ENCODE measurements at places on chromosomes 6 and 20.

DNA sequence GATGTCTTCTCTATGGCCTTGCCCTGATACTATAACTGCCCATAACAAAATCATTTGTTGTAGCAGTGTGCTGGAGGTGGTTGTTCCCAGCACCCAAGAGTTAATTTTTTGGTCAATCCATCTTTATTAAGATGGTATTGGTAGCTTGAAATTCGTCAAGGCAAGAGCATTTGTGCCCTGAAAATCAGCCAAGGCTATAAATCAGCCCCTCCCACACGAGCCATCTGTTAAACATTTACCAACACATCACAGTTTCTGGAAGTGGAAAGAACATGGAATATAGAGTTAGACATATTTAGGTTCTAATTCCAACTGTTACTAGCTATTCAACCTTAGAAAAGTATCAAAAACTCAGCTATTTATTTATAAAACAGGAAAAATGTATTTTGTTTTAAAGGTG lies 888.4 kb upstream of the GJE1 start:
- DNase-seq = no peak

DNA sequence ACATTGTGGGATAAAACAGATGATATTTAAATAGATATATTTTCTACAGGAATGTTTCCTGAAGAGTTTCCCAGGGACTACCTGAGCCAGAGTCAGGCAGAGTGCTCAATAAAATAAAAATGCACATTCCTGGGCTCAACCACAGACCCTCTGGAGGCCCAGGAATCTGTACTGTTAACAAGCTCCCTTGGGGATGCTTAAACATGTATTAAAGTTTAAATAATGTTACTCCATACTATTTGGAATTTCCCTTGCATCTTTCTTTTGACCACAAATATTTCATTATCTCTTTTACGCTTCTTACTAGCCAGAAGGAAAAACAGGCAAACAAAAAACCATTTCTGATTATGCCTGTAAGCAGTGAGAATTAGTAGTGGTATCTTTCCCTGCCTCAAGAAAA lies 42.3 kb downstream of the GPR63 start:
- no peak for DNase-seq

DNA sequence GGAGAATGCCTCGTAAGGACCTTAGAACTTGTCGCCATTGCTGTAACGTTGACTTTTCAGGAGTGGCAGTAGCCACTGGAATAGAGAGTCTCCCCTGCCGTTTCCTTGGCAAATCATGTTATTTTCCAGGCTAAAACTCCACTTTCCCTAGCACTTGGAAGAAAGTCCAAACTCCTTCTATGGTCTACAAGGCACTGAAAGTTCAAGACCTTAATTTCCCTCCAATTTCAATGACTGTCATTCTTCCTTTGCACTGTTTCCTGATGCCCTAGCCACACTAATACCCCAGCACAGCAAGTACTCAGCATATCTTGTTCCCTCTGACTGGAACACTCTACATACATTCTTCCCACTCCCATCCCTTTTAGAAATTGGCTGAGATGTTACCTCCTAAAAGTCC lies 1.8 kb upstream of the TBPL1 start:
- DNase-seq = no peak

GRCh38 chr6:3341467-3341866 lies 82.7 kb downstream of the PSMG4 start:
- no peak for DNase-seq

DNA sequence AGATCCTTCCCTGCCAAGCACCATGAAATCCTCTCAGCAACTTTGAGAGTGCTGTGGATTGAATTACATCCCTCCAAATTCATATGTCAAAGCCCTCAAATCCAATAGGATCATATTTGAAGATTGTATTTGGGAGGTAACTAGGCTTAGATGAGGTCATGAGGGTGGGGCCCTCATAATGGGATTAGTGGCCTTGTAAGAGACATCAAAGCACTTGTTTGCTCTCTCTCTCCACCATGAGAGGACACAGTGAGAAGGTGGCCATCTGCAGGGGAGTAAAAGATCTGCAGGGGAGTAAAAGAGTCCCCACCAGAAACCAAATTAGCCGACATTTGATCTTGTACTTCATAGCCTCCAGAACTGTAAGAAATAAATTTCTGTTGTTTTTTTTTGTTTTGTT lies 298.2 kb downstream of the SAMD5 start:
- no peak for DNase-seq

DNA sequence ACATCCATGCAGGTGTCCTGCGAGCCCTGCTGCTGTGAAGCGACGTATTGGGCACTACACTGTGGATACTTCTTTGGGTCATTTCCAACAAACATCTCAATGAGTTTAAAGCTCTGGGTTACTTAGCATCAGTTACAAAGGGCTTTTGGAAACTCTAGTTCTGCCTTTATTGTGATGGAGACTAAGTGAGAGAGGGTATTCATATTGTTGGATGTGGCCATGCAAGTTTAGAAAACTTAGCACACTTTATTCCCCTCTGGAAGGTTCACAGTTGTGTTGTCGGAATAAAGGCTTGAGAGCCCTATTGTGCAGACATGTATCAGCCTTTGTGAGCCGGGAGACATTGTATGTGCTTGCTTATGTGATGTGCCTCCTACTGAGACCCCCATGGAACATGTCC lies 22.1 kb downstream of the DUSP22 start:
- DNase-seq = no peak

DNA sequence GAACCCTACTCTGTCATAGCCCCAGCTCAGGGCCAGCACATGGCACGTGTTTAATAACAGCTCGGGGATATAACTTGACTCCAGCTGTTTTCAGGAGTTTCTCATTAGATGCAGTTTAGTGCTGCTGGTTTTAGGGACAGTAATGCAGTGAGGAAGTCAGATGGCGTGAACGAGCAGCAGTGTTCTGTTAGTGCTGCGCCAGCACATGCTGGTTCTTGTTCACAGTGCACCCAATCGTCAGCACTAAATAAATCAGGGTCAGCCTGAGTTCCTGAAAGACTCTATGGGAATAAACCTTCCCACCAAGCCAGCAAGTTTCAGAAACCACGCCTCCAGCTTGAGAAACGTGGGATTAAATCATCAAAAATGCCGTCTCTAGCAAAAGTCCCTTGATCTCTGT lies 235.9 kb upstream of the SUPT3H start:
- DNase-seq = no peak

DNA sequence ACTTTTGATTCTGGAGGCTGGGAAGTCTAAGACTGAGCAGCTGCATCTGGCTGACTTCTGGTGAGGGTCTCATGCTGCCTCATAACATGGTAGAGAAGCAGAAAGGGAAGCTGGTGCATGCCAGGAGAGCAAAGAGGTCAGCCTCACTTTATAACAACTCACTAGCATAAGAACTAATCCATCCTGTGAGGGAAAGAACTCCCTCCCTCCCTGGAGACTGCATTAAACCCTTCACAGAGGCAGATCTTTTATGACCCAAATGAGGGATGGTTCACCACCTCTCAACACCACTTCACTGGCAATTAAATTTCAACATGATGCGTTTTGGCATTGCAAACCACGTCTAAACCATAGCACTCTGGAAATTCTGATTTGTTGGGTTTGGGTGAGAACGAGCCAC lies 33.9 kb downstream of the STXBP5 start:
- no peak for DNase-seq

- no peak for DNase-seq
Observed at GRCh38 chr20:46237227-46237626, 71.1 kb downstream of the CDH22 start.

DNA sequence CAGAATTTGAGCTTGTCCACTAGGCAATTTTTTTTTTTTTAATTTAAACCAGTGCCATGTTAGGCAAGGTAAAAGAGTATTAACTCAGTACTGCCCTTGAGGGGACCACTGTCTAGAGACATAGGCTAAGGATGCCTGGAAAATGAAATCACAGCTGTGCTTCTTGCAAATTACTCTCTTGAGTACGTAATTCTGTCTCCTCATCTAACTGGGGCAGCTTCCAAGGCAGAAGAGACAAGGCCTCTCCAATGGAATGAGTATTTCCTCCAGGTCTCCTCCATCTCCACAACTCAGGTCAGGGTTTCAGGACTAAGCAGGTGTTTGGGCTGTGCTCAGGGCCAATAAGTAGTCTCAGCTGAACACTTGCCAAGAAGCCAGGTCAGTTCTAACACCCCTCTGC lies 33.8 kb upstream of the MRPS10 start:
- no peak for DNase-seq

GRCh38 chr6:169490246-169490641 lies 211.6 kb downstream of the WDR27 start:
- DNase-seq = no peak

GRCh38 chr20:50617022-50617421 lies 74.3 kb downstream of the RIPOR3 start:
- no peak for DNase-seq

- no peak for DNase-seq
Observed at GRCh38 chr6:5992551-5993225, 14.0 kb downstream of the NRN1 start.

GRCh38 chr20:51800872-51801121 lies 1.5 kb downstream of the SALL4 start:
- DNase-seq = no peak

DNA sequence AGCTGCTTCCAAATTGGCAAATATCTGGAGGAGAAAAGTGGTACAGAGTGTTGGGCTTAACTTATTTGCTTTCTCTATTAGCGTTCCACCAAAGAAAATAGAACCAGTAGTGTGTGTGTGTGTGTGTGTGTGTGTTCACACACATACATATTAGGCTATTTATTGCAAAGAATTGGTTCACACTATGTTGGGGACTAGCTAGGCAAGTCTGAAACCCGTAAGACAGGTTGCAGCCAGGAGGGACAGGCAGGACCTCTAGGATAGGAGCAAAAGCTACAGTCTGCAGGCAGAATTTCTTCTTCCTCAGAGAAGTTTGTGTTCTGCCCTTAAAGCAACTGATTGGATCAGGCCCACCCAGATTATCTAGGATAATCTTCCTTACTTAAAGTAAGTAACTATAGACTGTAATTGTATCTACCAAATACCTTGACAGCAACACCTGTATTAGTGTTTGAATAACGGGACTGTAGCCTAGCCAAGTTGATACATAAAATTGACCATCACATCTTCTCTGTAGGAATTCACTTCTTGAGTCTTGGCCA lies 12.8 kb downstream of the KCTD20 start:
- DNase-seq = no peak

- DNase-seq = no peak
Observed at GRCh38 chr6:137309078-137309762, 90.0 kb upstream of the IFNGR1 start.

DNA sequence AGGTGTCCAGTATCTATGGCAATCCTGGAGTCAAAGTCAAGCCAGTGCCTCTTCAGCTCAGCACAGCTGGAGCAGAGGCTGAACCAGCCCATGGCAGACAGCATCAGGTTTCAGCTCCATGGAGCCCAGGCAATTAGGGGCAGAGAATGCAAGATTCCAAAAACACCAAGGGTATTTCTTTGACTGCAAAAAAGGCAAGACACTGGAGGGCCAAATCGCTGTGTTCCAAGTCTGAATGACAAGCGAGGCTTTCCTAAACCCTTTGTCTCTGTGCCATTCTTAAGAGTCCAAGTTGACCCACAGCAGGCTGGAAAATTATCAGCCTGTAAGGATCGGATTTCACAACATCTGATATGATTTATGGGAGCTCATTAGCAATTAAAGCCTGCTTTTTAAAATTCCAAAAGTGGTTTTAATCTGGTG lies 49.7 kb upstream of the TGM3 start:
- DNase-seq = no peak

DNA sequence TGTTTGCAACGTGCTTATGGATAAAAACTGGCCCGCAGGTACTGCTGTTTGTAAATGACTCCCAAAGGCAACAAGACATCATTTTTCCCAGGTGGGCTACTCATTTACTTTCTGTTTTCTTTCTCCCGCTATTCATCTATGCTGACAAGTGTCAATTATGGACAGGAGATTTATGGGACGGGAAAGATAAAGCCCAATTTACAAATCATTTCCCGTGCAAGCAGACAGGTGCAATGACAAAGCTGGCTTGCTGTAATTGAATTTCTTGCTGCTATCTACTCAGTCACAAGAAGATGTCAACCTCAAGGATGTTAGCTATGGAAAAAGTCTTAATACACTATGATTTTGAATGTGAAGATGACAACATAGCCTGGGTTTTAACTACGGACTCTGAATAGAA lies 125.5 kb downstream of the EPHA7 start:
- no peak for DNase-seq

- no peak for DNase-seq
Observed at GRCh38 chr6:90028066-90028778, 134.0 kb downstream of the GJA10 start.

GRCh38 chr20:11677836-11678235 lies 239.9 kb upstream of the BTBD3 start:
- DNase-seq = no peak

- DNase-seq = no peak
Observed at GRCh38 chr6:152098683-152099082, 291.2 kb downstream of the ESR1 start.

DNA sequence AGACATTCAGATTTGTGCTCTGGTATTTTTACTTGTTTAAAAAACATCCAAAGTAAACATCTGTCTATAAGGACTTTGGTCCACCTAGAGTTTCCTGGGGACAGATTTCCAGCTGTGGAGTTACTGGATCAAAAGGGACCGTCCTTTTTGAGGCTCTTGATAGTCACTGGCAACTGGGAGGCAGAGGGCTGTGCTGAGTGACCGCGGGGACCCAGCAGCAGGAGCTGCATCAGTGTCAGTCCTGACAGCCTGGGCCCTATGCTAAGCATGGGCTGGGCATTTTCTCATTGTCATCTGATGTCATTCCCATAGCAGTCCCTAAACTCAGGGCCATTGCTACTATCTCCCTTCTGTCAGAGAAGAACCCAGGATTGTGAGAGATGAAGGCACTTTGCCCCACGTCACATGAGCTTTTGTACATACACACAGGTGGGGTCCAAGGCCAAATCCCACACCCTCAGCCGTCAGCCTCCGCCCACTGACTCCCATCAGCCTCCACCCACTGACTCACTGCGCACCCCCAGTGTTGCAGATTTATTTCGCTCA lies 293.8 kb downstream of the TAF4 start:
- no peak for DNase-seq

GRCh38 chr6:5214570-5215052 lies 46.1 kb downstream of the LYRM4 start:
- peak; percentile 4 for DNase-seq

DNA sequence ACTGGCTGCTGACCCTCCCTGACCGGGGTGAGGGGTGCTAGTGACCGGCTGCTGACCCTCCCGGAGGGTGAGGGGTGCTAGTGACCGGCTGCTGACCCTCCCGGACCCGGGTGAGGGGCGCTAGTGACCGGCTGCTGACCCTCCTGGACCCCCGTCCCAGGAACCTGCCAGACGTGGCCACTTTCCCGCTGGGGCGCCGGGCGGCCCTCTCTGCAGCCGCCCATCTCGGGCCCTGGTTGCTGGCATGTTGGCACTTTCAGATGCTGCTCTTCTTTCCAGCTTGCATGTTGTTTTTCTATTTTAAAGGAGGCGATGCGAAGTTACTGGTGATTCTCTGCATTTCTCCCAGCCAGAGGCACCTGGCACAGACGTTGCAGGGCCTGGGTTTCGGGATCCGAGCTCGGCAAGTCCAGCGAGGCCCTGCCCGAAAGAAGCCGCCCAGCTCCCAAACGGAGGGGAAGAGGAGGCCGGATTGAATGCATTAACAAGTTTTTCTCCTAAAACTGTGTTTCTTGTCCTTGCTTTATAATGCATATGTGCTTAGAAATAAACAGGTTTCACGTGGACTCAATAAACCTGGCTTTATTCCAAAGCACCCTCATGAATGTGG lies 34.4 kb downstream of the FRMD1 start:
- DNase-seq = no peak

Data from stimulated activated CD8-positive, alpha-beta memory T cell treated with anti-CD3 and anti-CD28 coated beads, Interleukin-4, amount 100 ng/mL, for 24 hours (primary cell).